ENCODE measurements at places on chromosomes 7 and 10.

DNA sequence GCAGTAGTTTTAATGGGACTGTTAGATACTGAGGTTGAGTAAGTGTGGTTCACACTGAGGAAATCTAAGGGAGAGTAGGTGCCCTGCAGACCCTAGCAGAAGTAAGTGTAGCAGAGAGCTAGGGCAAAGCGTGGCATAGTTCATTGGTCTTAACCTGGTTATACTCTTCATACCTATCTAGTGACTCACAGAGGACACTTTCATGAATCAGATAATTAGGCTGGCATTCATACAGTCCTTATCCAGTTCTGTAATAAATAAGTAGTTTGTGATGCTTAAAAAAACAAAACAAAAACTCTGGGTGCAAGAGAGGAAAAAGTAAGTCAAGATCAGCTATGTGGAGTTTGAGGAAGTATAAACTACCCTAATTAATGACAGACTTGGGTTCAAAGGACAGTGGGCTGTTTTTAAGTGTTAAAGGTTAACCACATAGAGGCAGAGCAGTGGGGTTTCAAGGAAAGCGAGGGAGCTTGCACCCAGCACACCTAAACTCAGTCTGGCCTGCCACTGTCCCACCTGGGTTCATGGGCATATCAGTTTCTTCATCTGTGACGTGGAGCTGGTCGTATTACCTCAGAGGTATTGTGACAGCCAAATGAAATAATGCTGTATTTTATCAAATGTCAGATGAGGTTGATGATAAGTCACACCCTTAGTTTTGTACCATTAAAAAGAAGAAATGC lies 27.1 kb downstream of the LMTK2 start:
- peak; percentile 91 for DNase-seq

DNA sequence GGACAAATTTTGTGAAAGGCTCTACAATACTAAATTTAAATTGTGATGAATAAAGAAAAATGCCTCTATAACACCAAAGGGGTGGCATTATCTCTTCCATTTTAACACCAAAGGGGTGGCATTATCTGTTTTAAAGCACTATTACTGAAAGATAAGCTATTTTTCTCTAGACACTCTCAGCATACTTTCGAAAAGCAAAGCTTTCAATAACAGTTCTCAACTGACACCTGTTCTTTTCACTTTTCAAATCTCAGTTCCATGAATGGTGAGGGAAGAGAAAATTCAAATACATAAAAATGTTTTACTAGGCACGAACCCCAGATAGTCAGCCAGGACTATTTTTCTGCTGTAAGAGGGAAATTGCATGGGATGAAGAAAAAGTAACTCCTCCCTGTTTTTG lies 103.8 kb downstream of the CPEB3 start:
- DNase-seq = no peak

DNA sequence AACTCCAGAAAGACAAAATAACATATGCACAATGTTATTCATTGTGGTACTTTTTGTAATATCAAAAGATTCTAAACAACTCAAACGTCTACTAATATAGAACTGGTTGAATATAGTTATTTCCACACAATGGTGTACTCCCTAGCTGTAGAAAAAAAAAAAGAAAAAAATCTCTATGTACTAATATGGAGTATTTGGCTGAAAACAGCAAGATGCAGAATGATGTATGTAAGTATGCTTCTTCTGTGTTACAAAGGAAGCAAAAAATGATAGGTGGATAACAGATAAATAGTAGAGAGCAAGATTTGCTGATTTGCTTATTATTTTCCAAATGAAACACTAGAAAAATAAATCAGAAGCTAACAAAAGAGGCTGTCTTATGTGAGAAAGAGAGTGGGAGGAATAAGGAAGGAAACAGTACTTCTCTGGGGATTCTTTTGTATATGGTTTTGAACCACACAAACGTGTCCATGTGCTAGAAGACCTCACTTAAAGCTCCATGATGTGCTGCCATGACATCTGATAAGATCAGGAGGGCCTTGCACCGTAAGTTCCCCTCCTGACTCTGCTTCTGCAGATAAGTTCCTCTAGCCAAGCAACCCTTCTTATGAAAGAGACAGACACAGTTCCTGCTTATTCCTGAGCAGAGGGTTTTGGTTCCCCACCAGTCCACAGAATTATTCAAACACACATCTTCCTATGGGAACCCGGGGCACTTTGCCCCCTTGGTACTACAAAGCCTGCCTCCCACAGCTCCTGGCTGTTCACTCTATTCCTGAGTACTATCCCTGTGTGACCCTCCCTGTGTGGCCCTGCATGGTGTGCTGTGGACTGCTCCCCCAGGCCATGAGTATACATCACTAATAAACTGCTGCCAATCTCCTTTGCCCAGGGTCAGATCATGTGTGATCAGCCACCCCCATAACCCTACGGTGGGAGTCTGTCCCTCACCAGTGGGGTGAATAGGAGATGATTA lies 159.1 kb downstream of the CCDC71L start:
- no peak for DNase-seq

DNA sequence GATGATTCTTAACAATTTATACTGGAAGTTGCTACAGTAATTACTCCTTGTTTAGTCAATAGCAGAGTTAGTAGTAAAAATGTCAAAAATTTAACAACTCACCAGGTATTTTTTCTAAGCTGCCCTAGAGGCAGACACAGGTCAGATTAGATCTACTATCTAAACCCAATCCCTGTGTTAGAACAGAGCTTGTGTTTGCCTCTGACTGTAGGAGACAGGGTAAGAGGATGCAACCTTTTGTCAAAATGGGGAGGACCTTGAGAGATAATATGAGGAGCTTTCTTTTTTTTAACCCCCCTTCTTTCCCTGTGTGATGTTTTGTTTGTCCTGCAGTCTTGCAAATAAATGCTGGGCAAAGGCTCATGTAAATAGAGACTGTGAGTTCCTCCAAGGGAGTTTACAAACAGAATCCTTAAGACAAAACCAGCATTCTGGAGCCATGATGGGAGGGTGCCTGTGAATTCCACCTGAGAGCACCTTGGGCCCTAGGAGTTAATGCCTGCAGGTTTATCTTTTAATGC lies 353.1 kb downstream of the GATA3 start:
- no peak for DNase-seq

DNA sequence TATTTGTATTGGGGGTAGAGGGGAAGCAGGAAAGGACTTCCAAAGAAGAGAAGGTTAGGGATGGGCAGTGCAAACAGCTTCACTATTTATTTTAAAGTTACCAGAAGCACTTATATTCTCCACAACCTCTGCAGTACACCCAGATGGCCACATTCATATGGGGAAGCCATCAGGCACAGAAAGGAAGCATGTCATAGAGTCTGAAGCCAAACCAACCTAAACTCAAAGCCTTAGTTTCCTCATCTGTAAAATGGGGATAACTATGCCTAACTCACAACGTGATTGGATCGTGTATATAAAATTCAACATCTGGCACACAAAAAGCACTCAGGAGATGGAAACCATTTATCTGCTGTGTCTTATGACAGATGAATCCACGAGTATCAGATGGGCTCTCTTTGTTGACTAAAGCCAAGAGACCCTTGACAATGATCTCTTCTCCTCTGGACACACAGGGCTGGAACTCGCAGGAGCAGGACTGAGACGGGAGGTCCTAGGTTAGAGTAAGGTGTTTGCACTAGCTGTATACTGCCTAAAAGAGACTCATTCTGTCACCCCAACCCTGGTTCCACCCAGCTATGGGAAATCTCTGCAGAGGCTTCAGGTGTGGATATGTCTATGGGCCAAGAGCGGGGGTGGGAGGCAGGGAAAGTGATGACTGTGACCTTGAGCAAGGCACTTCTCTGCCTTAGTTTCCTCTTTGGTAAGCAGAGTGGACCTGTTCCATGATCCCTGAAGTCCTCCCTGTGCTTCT lies 1.8 kb downstream of the KIAA1549 start:
- DNase-seq = peak; percentile 34

- no peak for DNase-seq
Observed at GRCh38 chr10:77855404-77856155, 71.0 kb downstream of the DLG5 start.

GRCh38 chr10:10540398-10540797 lies 477.3 kb upstream of the CELF2 start:
- no peak for DNase-seq
